ENCODE measurements at places on chromosomes 4 and X. TPM values are rescaled to one million over a fixed set of nuclear protein-coding genes. Genes with fewer than 3 reads are reported as not detected.

Gene LRP2BP
- 4.5 TPM for polyA plus RNA-seq

DNA sequence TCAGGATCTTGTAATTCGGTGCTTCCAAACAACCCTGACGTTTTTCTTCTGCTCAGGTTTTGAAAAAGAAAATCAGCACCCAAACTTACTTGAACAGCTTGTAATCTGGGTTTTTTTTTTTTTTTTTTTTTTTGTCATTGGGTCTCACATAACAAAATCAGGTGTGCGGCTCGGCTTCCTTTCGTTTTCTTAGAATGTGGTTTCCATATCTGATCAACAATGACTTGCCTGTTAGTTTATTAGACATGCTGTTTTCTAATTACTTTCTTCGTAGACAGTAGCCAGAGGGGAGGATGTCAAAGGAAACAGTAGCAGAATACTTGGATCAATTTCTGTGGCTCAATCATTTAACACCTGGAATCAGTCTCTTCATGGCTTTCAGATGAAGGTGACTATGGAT lies 890 bp upstream of the FREM3 start:
- DNase-seq: no peak

Gene CPLX1
- 0.86 TPM for polyA plus RNA-seq

DNA sequence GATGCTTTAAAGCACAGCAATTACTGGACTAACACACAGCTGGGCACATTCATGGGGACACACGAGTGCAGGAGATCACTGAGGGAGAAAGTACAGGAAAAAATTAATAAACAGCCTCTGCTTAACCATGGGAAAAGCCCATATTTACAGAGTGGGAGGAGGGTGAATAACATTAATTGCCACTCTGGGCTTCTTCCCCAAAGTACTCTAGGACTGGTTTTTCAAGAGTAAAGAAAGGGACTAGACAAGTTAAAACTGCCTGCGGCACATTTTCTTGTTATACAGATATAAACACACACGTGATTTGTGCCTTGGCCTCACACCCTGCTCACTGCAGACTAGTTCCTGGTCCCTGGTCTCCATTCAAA lies 179.7 kb upstream of the TET2 start:
- peak; percentile 10 for DNase-seq

DNA sequence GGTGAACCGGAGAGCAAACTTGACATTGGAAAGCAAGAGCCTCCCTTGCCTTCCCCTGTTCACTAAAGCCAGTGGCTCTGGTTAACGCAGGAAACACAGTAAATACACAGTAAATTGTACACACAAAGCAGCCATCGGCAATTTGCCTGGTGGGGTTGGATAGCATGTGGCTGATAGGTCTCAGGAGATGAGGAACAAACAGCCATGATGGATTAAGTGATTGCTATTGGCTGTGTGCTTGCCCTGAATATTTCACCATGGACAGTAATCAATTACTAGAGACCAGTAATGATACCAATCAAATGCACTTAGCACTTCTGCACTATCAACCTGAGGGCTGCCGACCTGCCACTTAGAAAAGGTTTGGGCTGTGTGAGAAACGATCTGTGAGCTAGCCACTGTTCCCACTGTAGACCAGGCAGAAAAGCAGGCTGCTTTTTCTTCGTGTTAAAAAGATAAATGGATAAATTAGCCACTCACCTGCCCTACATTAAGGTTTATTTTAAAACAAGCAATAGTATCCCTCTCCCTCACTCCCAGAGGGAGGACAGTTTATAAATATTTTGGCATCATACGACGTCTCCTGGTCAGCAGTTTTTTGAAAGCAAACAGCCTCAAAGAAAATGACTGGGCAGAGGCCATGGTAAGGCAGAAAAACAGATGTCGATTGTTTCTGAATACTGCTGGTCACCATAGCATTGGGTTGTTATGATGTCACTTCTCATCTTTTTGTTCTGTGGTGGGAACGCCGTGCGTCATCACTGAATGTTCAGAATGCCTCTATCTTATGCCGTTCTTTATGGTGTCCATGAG lies 167.1 kb downstream of the MAML3 start:
- DNase-seq: no peak

- DNase-seq: no peak
Measured at GRCh38 chr4:3756343-3757059, 9.7 kb upstream of the ADRA2C start.

Gene TXK
- polyA plus RNA-seq: 0.55 TPM

DNA sequence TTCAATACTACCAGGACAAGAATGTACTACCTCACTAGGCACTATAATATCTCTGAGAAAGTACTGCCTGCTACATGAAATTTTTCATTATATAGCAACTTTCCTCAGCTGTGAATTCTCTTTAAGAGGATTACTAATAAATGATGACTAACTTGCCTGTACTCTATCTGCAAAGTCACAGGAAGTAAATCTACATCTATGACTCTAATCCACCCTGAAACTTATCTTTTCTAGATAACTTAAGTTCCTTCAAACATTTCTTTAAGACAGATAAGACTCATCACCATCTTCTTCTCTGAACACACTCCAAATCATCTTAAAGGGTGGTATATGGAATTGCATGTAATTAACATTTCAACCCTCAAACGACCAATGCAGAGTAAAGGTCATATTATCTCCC lies 28.8 kb downstream of the RPS6KA3 start:
- DNase-seq: no peak

GRCh38 chr4:41437111-41437536 lies 100.8 kb upstream of the LIMCH1 start:
- peak; percentile 42 for DNase-seq
